Fibroblast of lung (primary cell): ENCODE measurements at places on chromosomes 12 and 14. TPM values are rescaled to one million over a fixed set of nuclear protein-coding genes. Genes with fewer than 3 reads are reported as not detected.

WNT5B gene
- total RNA-seq = 40.3 and 105 TPM in 2 replicates

RNU7-1 gene
- total RNA-seq = not detected in 2 replicates

FAM90A1 gene
- total RNA-seq = 0.26 and 0.33 TPM in 2 replicates

PLEKHG3 gene
- total RNA-seq = 0.17 and 2.3 TPM in 2 replicates
